Fibroblast of lung (primary cell): ENCODE measurements at places on chromosomes 3 and 15. TPM values are rescaled to one million over a fixed set of nuclear protein-coding genes. Genes with fewer than 3 reads are reported as not detected.

- no peaks in the 10 kb centered on the region for H3K36me3 ChIP-seq
- H3K27ac ChIP-seq, result no peak overlapping the region
- H3K4me3 ChIP-seq, result no peak overlapping the region
- no peaks in the 10 kb centered on the region for H3K4me1 ChIP-seq
- no peak for DNase-seq
- no peaks in the 10 kb centered on the region for H3K27me3 ChIP-seq
These were observed 101.5 kb upstream of the CRBN start for GRCh38 chr3:3281024-3281423.

- H3K27me3 ChIP-seq, result peaks cover 3% of the 10 kb centered on the region
- no peaks in the 10 kb centered on the region for H3K4me1 ChIP-seq
- DNase-seq, result peak; percentile 13
- no peaks in the 10 kb centered on the region for H3K36me3 ChIP-seq
- no peak overlapping the region for H3K27ac ChIP-seq
- no peak overlapping the region for H3K4me3 ChIP-seq
These were observed 54.2 kb upstream of the RPL32 start for GRCh38 chr3:12895391-12896062.

DNA sequence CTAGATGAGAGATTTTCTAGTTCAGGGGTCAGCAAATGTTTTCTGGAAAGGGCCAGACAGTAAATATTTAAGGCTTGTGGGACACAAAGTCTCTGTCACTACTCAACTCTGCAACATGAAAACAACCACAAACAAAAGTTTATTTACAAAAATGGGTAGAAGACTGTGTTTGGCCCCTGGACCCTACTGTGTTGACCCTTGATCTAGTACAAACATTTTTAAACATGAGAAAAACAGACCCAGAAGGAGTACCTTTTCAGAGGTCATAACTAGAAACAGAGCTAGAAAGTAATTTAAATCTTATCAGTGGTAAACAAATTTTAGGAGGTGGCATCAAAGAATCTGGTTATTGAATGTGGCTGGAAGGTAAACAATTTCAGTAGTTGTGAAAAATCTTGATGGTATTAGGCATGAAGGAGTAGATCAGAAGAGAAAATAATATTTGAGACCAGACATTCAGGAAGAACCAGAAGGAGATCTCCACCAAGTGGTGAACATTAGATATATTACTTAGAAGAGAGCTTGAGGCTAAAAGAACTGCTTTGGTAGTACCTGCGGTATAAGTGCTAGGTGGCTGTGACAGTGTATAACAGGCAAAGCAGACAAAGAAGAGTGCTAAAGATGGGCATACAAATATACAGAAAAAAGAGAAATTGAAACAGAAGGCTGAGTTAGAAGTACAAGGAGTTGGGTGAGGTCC is 101.7 kb downstream of the NR1I2 start:
- H3K36me3 ChIP-seq, result no peaks in the 10 kb centered on the region
- no peak for DNase-seq
- no peaks in the 10 kb centered on the region for H3K27me3 ChIP-seq
- H3K4me1 ChIP-seq, result no peaks in the 10 kb centered on the region
- no peak overlapping the region for H3K4me3 ChIP-seq
- no peak overlapping the region for H3K27ac ChIP-seq

DNA sequence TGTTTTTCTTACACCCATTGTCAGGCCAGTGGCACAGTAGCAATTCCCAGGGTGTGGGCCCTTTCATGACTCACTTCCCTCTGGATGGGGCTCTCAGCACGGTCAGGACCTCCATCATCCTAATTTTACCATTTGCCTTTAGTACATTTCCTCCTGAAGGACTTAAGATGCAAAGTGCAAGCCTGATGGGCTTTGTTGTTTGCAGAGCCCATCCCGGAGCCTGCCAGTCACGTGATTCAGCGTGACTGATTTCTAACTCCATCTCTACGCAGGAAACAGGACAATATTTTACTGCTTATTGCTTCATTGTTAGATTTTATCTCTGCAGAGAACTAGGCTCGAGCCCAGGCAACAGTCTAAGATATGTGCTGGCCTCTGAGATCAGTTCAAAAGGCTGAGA is 223.7 kb downstream of the PDZRN3 start:
- no peak overlapping the region for H3K27ac ChIP-seq
- DNase-seq, result no peak
- H3K4me3 ChIP-seq, result no peak overlapping the region

- no peaks in the 10 kb centered on the region for H3K27me3 ChIP-seq
- no peak overlapping the region for H3K4me3 ChIP-seq
- no peaks in the 10 kb centered on the region for H3K4me1 ChIP-seq
- no peaks in the 10 kb centered on the region for H3K36me3 ChIP-seq
- H3K27ac ChIP-seq, result no peak overlapping the region
These were observed 515.3 kb downstream of the EPHB1 start for GRCh38 chr3:135310317-135310716.

- peaks cover 9% of the 10 kb centered on the region for H3K4me1 ChIP-seq
- H3K27me3 ChIP-seq, result no peaks in the 10 kb centered on the region
- H3K27ac ChIP-seq, result peak overlapping the region; percentile 85
- peak overlapping the region; percentile 79 for H3K4me3 ChIP-seq
- H3K36me3 ChIP-seq, result no peaks in the 10 kb centered on the region
- DNase-seq, result peak; percentile 33
These were observed 1.6 kb upstream of the SIN3A start for GRCh38 chr15:75452865-75453702.

- H3K4me1 ChIP-seq, result peaks cover 7% of the 10 kb centered on the region
- H3K27ac ChIP-seq, result peak overlapping the region; percentile 39
- H3K36me3 ChIP-seq, result no peaks in the 10 kb centered on the region
- no peak overlapping the region for H3K4me3 ChIP-seq
These were observed 15.4 kb upstream of the ABHD10 start for GRCh38 chr3:111963424-111963823.

DNA sequence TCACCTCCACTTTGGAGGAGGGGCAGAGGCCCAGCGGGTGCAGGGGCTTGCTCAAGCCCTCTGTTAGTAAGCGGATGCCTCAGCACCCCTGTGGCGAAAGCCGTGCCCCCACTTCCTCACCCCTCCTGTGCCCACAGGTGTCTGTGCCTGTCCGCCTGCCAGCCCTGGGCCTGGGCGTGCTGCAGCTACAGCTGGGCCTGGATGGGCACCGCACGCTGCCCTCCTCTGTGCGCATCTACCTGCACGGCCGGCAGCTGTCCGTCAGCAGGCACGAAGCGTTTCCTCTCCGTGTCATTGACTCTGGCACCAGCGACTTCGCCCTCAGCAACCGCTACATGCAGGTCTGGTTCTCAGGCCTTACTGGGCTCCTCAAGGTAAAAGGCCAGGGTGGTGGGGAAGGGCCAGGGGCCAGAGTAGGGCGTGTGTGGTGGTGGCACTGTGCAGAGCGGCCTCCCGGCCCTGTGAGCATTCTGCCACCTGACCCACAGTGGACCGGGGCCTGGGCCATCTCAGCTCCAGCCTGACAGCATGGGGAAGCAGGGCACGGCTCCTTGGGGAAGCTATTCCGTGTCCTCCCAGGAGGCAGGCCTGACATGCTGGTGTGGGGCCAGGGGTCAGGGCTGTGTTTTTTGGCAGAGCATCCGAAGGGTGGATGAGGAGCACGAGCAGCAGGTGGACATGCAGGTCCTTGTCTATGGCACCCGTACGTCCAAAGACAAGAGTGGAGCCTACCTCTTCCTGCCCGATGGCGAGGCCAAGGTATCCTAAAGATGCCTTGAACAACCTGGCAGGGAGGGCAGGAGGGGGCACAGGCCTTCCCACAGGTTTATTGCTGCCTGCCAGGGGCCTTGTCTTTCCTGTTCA is 9.0 kb downstream of the MAN2A2 start:
- H3K4me3 ChIP-seq, result no peak overlapping the region
- H3K36me3 ChIP-seq, result peaks cover 16% of the 10 kb centered on the region
- H3K27ac ChIP-seq, result no peak overlapping the region

- no peaks in the 10 kb centered on the region for H3K36me3 ChIP-seq
- no peak overlapping the region for H3K4me3 ChIP-seq
- H3K27ac ChIP-seq, result no peak overlapping the region
- peaks cover 7% of the 10 kb centered on the region for H3K4me1 ChIP-seq
These were observed 11.6 kb downstream of the GPR160 start for GRCh38 chr3:170049146-170050000.

- no peak for DNase-seq
- H3K4me1 ChIP-seq, result no peaks in the 10 kb centered on the region
- no peaks in the 10 kb centered on the region for H3K27me3 ChIP-seq
- H3K27ac ChIP-seq, result no peak overlapping the region
- H3K36me3 ChIP-seq, result no peaks in the 10 kb centered on the region
These were observed 234.7 kb upstream of the PLSCR5 start for GRCh38 chr3:146839727-146840375.

- no peaks in the 10 kb centered on the region for H3K4me1 ChIP-seq
- no peaks in the 10 kb centered on the region for H3K36me3 ChIP-seq
- H3K27ac ChIP-seq, result no peak overlapping the region
- DNase-seq, result no peak
These were observed 86.4 kb upstream of the ABHD17C start for GRCh38 chr15:80608688-80609087.

DNA sequence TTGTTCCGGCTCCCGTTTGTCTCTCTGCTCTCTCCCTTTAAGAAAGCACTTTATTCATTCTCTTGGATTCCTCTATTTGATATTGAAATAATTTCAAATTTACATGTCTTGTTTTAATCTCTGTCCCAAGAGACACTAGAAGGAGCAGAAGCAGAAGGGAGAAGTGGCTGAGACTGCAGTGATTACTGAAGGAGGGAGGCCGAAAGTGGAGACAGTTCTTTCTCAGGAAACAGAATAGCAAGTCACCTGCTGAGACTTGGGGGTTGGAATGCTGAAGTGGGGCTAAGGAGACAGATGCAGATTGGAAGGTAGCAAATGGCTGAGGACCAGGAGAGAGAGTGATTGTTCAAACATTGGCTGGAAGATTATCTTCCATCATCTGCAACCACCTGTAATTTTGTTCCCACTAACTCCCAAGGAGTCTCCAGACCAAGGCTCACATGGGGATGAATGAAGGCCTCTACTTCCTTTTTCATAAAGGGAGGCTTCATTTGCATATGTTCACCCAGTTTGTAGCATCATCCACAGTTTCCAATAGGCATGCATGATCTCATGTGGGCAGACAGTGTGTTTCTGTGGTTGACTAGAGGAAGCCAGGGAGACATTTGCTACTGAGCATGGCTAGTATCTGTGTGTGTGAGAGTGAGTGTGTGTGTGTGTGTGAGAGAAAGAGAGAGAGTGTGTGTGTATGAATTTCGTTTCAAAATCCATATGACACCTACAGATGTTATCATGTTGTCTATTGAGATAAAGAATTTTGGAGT is 24.0 kb downstream of the LTF start:
- DNase-seq, result peak; percentile 10
- H3K4me3 ChIP-seq, result no peak overlapping the region
- no peak overlapping the region for H3K27ac ChIP-seq
- H3K27me3 ChIP-seq, result peaks cover 10% of the 10 kb centered on the region
- no peaks in the 10 kb centered on the region for H3K4me1 ChIP-seq

GRCh38 chr15:48625126-48625525 is 20.4 kb downstream of the FBN1 start:
- DNase-seq, result peak; percentile 91
- H3K36me3 ChIP-seq, result no peaks in the 10 kb centered on the region
- H3K27me3 ChIP-seq, result no peaks in the 10 kb centered on the region
- no peak overlapping the region for H3K27ac ChIP-seq
- H3K4me1 ChIP-seq, result peaks cover 7% of the 10 kb centered on the region

DNA sequence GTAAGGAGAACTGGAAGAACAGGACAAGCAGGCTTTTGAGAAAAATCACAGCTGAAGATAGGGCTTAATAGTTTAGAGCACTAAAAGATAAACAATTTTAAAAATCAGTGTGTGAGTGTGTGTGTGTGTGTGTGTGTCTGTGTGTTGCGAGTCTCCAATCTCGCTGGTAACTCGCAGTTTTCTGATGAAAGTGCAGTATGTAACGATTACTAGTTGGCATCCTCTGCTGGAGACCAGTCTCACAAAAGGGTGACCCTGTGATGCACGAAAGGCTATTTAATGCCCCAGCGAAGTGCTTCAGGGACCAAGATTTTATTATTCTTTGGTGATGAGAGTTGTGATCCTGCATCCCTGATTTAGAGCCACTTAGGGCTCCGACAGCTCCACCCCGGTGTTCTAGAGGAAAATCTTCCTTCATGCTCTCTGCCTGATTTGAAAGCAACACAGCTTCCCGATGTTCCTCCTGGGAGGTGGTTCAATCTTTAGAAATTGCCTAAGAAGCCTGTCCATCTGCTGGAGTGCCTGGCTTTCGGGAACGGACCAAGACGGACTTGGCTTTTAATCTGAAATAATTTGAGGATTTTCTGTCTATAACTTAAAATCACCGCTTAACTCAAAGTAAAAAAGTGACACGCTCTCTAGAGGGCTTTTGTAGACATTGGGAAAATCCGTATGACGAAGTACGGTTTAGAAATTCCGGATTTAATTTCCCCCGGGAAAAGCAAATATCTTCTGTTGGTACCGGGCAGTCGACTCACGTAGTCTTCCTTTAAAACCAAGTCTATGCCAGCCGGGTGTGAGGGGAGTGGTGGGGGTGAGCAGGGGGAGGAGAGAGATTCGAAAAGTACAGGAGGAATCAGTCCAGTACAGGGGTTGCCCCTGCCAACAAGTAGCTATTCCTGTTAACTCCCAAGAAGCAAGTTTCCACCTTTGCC is 1.1 kb upstream of the ALCAM start:
- H3K4me1 ChIP-seq, result peaks cover 6% of the 10 kb centered on the region
- no peaks in the 10 kb centered on the region for H3K36me3 ChIP-seq
- H3K27me3 ChIP-seq, result no peaks in the 10 kb centered on the region

DNA sequence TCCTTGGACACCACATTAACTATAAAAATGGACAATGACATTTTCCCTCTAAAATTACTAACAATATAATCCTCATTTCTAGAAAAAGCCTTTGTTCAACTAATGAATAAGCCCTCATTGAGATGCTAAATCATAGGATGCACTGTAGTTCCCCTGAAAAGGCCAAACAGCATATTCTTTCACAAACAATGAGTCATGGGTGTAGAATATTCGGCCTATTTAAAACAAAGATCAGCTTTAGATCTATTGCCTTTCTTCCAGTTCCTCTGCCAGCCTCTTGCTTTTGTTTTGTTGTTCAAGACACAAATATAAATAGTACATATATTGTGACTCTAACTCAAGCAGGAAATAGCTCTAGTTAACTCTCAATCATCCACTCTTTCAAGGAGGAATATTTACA is 82.5 kb downstream of the ADAM10 start:
- peak; percentile 58 for DNase-seq
- H3K4me1 ChIP-seq, result no peaks in the 10 kb centered on the region
- H3K36me3 ChIP-seq, result no peaks in the 10 kb centered on the region
- no peaks in the 10 kb centered on the region for H3K27me3 ChIP-seq

DNA sequence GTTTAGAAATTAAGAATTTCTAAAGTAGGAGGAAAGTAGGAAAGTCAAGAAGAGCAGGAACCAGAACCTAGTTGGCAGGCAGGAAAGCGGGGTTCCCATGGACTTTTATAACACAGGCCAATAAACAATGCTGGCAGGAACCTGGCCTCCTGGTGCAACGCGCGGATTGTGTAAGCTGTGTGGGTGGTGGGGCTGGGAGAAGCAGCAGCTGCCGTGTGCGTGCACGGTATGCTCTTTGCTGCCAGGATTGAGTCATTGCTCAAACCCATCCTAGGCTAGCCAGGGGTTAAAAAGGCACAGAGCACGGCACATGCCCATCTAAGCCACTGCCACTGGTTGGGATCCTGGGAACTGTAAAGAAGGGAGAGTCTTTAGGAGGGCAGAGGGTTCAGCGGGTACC is 209.9 kb upstream of the RGMA start:
- H3K27ac ChIP-seq, result no peak overlapping the region
- no peaks in the 10 kb centered on the region for H3K27me3 ChIP-seq
- H3K4me3 ChIP-seq, result no peak overlapping the region
- no peaks in the 10 kb centered on the region for H3K36me3 ChIP-seq
- no peaks in the 10 kb centered on the region for H3K4me1 ChIP-seq

The SLC22A13 gene
- polyA plus RNA-seq, result 0.05 and 0.06 TPM in 2 replicates

The ETV5 gene
- polyA plus RNA-seq, result 23.1 and 43.1 TPM in 2 replicates

The PLAAT1 gene
- 0.07 and 0.18 TPM in 2 replicates for polyA plus RNA-seq

The IMPG2 gene
- 0.11 TPM in 2 replicates for polyA plus RNA-seq

The CHD2 gene
- 36.5 and 41.3 TPM in 2 replicates for polyA plus RNA-seq

The P2RY14 gene
- polyA plus RNA-seq, result 0.09 and 0.26 TPM in 2 replicates

The NDN gene
- 32.8 and 38.3 TPM in 2 replicates for polyA plus RNA-seq
